NCI-H526 treated with DMSO at 0.1 percent for 48 hours (cell line): ENCODE measurements at places on chromosomes 11 and 22.

GRCh38 chr11:125425601-125426000 lies 70.5 kb downstream of the FEZ1 start:
- DNase-seq = no peak

- DNase-seq = no peak
Measured at GRCh38 chr11:22163394-22163797, 29.5 kb upstream of the ANO5 start.

- DNase-seq = no peak
Measured at GRCh38 chr11:24622262-24622661, 125.4 kb downstream of the LUZP2 start.

DNA sequence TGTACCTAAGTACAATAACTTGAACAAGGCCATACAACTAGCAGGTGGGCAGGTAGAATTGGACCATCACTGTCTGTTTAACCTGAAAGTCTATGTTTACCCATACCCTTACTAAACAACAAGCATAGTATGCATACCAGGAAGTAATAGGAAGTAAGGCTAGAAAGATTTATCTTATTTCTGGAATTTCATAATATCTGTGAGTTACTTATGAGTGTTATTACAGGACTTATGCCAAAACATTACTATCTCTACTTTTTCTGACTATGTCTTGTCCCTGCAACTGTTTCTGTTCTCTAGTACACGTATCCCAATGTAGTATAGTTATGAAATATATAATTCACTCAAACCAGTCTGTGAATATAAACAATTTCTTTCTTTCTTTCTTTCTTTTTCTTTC lies 1400.8 kb upstream of the TENM4 start:
- no peak for DNase-seq

GRCh38 chr11:118200497-118200896 lies 24.1 kb upstream of the SCN2B start:
- DNase-seq = no peak

DNA sequence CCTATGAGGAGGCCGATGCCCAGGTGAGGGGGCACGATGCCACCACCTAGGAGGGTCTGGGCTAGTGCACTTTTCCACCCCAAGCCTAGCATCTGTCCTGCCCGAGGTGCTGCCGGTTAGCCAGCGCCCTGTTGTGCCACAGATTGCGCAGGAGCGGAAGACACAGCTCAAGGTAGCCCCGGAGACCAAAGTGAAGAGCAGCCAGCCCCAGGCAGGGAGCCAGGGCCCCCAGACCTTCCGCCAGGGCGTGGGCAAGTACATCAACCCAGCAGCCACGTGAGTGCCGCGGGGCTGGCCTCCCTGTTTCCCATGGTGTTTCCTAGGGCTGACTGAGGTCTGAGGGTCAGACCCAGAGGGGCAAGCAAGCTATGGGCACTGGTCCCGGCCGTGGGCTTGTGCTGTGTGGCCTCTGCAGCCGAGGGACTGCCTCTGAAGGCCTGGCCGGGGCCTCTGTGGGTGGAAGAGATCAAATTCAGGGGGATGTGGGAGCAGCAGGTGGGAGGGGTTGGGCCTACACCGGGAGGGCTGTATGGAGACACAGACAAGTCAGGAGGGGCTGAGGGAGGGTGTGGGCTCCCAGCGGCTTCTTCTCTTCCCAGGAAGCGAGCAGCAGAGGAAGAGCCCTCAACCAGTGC lies 29.1 kb downstream of the PPIL2 start:
- no peak for DNase-seq

DNA sequence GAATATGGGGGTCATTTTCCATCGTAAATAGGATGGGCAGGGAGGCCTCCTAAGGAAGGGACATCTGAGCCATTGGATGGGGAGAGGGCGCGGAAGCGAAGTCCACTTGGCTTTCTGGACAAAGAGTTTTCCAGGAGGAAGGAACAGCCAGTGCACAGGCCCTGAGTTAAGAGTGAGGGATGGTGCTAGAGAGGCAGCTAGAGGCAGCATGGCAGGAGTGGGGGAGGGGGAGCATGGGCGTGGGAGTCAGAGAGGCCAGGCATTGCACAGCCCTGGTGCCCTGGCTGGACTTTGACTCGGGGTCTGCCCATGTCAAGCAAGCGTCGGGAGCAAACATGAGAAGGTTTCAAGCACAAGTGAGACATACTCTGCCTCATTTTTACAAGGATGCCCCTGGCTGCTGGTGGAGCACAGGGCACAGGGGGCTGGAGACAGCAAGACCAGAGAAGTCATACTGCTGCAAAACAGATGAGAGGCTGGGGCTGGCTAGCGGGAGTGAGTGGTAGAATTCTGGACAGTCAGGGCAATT lies 9.0 kb downstream of the GNAZ start:
- no peak for DNase-seq

- DNase-seq = peak; percentile 49
Measured at GRCh38 chr11:113203141-113203753, 111.1 kb upstream of the TTC12 start.

DNA sequence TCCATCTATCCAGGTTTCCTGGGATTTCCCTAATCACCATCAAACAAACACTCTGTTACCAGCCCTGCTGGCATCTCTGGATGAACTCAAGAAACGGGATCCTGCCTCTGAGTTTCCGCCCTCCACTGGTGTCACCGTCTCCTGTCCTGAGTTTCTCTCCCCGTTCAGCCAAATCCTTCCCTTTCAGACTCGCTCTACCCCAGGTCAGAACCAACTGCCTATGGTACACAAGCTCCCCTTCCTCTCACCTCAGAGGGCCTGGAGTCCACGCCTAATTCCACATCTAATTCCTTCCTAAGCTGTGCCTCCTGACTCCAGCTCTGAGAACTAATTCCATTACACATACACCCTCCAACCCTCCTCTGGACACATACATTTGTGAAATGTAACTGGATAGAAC lies 96.1 kb downstream of the SHANK2 start:
- no peak for DNase-seq

- DNase-seq = no peak
Measured at GRCh38 chr11:119529063-119529845, 106.3 kb upstream of the THY1 start.

- DNase-seq = no peak
Measured at GRCh38 chr22:27241430-27242321, 559.9 kb downstream of the MN1 start.

GRCh38 chr11:26037716-26038115 lies 294.2 kb upstream of the ANO3 start:
- no peak for DNase-seq

DNA sequence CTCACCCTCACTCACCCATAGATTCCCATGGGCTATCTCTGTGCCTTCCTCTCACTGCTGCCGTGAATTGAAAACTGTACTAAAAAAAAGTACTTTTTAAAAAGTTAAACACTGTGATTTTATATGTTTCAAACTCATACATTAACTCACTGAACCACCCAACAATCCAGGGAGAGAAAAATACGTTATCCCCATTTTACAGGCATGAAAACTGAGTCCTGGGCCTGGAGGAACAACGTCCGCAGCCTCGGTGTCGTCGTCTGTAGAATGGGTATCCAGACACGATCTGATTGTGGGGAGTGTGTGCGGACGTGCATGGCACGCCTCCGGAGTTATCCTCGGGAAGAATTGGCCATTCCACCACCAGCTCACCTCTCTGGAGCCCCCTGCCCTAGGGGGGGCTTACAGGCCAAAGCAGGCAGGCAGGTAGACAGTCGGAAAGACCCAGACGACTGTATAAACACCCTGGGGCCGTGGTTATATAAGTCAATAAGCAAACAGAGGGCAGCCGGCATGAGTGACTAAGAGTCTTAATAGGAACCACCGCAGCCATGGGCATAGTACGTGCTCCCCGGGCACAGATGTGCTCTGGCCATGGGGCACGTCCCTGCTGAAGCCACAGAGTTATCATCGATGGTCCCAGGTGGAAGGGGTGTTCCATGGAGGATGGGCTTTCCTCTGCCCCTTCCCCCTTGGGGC lies 7.1 kb upstream of the PDGFB start:
- no peak for DNase-seq

DNA sequence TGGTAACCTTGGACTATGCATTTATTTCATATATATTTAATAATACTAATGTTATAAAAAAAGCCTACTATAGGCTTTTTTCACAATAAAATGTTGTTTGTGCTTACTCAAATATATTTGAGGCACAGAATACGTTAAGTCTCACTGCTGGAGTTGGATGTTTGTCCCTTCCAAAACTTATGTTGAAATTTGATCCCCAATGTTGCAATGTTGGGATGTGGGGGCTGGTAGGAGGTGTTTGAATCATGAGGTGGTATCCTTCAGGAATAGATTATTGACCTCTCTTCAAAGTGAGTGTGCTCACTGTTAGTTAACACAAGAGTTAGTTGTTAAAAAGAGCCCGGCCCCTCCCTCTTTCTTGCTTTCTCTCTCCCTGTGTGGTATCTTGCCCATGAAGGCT lies 1295.9 kb downstream of the JRKL start:
- no peak for DNase-seq

DNA sequence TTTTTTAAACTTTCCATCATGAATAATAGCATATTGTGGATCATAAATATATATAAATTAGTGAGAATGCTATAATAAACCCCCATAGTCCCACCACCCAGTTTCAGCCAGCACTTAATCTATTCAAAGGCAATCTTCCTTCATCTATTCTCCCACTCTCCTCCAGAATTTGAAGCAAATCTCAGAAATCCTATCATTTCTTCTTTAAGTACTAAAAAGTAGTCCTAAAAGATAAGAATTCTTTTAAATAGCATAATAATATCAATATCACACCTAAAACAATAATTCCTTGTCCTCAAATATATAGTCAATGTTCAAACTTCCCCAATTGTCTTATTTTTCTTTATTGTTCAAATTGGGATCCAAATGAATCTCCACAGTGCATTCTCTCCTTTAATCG lies 24.6 kb upstream of the ROBO3 start:
- no peak for DNase-seq

DNA sequence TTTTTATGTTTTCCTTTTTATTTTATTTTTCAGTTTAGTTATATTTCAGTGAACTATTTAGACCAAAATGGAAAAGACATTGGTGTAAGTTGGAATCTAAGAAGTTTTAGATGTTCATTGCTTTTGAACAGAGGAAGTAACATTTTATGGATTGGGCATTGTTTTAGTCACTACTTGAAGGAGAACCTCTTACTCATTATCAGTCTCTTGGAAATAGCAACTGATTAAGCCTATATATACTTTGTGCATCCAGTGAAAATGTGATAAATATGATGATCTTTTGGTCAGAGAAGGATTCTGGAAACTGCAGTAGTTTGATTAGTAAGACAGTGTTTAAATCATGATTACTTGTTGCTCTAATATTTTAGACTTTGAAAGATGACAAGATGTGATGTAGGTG lies 14.4 kb downstream of the ARHGEF12 start:
- DNase-seq = no peak

DNA sequence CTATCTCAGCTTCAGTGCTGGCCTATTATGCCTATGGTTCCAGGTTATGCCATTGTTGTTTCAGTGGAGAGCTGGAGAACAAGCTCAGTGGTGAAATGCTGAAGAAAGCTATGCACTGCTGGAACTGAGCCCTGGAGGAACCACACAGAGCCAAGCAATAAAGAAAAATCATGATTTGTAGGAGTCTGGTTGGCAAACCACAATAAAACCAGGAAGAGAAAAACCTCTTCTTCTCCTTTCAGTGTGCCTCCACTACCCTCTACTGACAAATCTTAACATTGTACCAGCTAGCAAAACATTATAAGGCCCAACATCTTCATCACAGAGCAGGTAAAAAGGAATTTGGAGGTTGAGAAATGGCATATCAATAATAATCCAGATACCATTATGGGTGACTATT lies 5.3 kb downstream of the OR51F2 start:
- DNase-seq = peak; percentile 29

- peak; percentile 33 for DNase-seq
Measured at GRCh38 chr22:50523806-50524675, 1.4 kb downstream of the SCO2 start.

GRCh38 chr11:10751581-10751940 lies 515 bp downstream of the CTR9 start:
- DNase-seq = peak; percentile 62

DNA sequence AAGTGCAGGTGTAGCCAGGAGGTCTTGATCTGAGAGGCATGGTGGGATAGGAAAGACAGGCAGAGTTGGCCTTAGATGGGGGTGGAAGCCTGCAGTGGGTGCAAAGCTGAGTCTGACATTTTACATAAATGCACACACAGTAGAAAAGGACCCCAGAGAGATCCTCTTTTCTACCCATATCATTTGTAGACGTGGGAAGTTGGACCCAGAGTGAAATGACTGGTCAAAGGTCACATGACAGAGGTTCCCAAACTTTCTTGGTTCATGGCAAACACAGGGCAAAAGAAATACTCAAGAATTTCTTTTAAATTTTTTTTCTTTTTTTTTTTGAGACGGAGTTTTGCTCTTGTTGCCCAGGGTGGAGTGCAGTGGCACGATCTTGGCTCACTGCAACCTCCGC lies 6.2 kb upstream of the FOXRED2 start:
- DNase-seq = no peak

GRCh38 chr11:94193288-94193687 lies 64.6 kb downstream of the PANX1 start:
- DNase-seq = no peak

- no peak for DNase-seq
Measured at GRCh38 chr11:132260636-132261035, 890.2 kb downstream of the NTM start.

DNA sequence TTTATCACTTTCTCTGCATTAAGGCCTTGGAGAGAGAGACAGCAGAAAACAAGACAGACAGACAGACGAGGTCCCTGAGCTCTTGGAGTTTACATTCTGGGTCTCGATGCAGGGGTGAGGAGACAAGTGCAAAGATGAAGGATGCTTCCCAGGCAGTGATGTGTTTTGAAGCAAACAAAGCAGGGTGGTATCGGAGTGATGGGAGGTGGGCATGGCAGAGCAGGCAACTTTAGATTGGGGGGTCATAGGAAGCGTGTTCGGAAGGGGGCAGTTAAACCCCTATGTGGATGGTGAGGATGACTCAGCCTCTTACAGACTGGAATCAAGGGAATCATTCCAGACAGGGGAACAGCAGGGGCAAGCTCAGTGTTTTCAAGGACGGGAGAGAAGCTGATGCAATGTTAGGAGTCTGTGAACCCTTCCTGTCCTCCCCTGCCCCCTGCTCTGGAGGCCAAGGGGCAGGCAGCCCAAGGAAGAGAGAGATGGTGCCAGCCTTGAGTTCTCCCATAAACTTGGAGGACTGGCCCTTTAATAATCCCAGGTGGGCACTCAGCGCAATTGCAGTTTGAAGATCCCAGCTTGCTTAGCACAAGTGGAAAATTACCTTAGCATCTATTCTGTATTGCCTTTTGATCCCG lies 180.2 kb downstream of the CHST1 start:
- DNase-seq = no peak

DNA sequence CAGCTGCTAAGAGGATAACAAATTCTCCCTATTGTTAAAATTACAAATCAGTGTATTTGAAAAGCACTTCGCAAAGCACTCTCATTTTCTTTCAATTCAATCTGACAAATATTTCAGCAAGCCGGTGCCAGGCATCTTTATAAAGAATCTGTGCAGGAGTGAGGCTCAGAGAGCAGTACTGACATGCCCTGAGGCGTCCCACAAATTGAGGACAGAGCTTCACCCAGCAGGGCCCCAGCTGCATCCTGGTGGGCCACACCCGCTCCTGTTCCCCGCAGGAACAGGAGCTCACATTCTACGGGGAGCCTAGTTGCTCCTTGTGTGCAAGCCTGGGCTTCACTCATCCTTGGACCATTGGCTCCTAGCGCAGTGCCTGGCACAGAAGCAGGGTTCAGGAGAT lies 60.9 kb upstream of the EIF3D start:
- DNase-seq = no peak
